ENCODE measurements at places on chromosomes 1 and 21. TPM values are rescaled to one million over a fixed set of nuclear protein-coding genes. Genes with fewer than 3 reads are reported as not detected.

DNA sequence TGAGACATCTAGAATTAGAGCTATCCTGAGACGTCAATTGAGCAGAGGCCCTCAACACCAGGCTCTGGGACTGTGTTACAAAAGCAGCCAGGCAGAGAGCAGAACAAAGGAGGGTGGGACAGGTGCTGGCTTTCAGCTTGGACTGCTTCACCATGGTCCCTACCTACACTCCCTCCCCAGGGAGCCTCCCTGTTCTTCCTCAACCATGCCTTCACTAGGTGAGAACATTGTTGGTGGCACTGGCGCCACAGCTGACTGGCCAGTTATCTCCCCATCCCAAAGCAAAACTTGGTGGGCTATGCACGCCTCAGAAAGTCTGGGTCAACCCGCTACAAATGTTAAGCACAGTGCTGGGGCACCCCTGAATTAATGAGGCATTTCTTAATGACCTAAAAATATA, 87.8 kb downstream of the NMNAT2 start:
- H3K27me3 ChIP-seq, result peaks cover 81% of the 10 kb centered on the region
- H3K27ac ChIP-seq, result no peak overlapping the region
- DNase-seq, result no peak

DNA sequence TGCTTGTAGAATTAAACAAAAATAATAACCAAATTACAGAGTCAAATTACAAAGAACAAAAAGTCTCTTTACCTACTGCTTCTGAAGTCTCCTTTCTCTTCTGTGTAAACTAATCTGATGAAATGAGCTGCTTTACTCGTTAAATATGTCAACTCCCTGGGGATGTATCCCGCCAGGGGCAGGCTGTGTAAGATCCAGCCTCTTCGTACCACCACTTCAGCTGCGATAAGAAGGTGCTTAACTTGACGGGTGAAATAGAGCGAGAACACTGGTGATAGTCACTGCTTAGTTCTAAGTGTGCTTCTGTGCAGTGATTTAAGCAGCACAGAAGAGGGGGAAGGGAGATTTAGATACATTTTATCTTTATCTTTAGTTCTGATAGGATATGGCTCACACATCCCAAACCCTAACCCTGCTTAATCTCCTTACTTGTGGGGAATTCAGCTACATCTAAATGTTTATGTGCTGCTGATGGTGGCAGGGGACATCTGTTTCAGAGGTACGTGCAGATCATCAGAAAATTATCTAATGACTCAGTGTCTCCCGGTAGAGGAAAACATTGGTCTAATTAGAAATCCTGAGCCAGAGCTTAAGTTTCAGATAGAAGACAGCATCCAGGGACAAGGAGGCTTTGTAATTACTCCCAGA, 46.0 kb downstream of the RHOU start:
- no peak for DNase-seq
- no peaks in the 10 kb centered on the region for H3K4me1 ChIP-seq
- H3K27ac ChIP-seq, result no peak overlapping the region
- H3K4me3 ChIP-seq, result no peak overlapping the region
- H3K36me3 ChIP-seq, result no peaks in the 10 kb centered on the region

DNA sequence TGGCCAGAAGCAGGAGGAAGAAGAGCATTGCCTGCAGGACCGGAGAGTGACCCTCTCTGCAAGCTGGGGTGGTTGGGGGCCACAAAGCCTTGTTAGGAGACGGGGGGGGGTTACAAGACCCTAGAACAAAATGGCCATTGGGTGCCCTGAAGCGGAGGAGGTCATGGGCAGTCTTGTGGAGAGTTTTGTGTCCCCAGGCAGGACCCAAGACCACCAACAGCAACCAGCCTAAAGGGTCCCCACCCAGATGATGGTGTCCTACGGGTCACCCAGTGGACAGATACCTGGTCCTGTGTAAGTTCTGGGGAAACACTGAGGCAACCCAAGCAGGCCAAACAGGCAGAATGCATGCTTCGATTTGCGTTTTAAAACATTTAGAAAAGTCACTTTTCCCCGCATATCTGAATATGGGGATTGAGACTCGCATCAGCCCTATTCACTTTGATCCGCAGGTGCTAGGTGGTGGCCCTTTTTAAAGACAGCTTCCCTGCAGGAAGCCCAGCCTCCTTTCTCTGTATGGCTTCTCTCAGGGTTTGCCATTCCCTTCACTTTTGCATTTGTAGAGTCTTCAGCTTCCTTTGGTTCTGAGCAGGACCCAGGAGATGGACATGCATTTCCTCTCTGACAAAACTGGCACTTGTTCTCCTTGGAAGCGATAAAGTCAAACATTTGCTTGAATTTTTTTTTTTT, 21.1 kb downstream of the GNG4 start:
- peaks cover 45% of the 10 kb centered on the region for H3K27me3 ChIP-seq
- H3K4me1 ChIP-seq, result peaks cover 5% of the 10 kb centered on the region
- no peak overlapping the region for H3K4me3 ChIP-seq
- peaks cover 9% of the 10 kb centered on the region for H3K36me3 ChIP-seq
- DNase-seq, result no peak

- H3K27ac ChIP-seq, result no peak overlapping the region
- no peak for DNase-seq
- H3K4me1 ChIP-seq, result peaks cover 30% of the 10 kb centered on the region
- no peak overlapping the region for H3K4me3 ChIP-seq
These were observed 33.4 kb upstream of the PTPRC start for GRCh38 chr1:198605406-198605805.

DNA sequence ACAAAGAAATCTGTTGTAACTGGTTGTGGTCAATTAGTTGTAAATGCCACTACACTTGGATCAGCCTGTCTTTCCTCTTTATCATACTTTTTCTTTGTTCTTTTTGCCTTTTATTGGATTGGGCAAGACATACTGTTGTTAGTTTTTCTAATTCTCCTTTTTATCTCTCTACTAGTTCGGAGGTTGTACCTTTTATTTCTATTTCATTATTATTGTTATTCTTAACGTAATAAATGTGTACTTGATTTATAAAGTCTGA, 59.2 kb downstream of the IVNS1ABP start:
- H3K4me1 ChIP-seq, result peaks cover 6% of the 10 kb centered on the region
- no peaks in the 10 kb centered on the region for H3K27me3 ChIP-seq
- peak overlapping the region; percentile 46 for H3K27ac ChIP-seq
- H3K4me3 ChIP-seq, result no peak overlapping the region
- H3K36me3 ChIP-seq, result peaks cover 4% of the 10 kb centered on the region

GRCh38 chr1:212490276-212490675, 57.6 kb downstream of the NENF start:
- no peak overlapping the region for H3K27ac ChIP-seq
- no peak overlapping the region for H3K4me3 ChIP-seq
- no peak for DNase-seq
- peaks cover 3% of the 10 kb centered on the region for H3K4me1 ChIP-seq

GRCh38 chr1:71147637-71148360, 67.0 kb upstream of the ZRANB2 start:
- no peak overlapping the region for H3K27ac ChIP-seq
- H3K36me3 ChIP-seq, result no peaks in the 10 kb centered on the region
- no peak overlapping the region for H3K4me3 ChIP-seq

- no peaks in the 10 kb centered on the region for H3K27me3 ChIP-seq
- H3K4me1 ChIP-seq, result peaks cover 34% of the 10 kb centered on the region
These were observed 519 bp upstream of the IQCC start for GRCh38 chr1:32204943-32205361.

The KRTAP22-2 gene
- total RNA-seq, result not detected

The GRIK1 gene
- total RNA-seq, result not detected

The MXRA8 gene
- 1.0 TPM for total RNA-seq

The GPR25 gene
- total RNA-seq, result 10.9 TPM

The GRIK3 gene
- total RNA-seq, result not detected

The ARTN gene
- 0.65 TPM for total RNA-seq

The IL20 gene
- total RNA-seq, result not detected

The ORC1 gene
- 2.0 TPM for total RNA-seq

The ABL2 gene
- 15.3 TPM for total RNA-seq

The COL24A1 gene
- 0.94 TPM for total RNA-seq
